ENCODE measurements at places on chromosomes 1 and 21.

DNA sequence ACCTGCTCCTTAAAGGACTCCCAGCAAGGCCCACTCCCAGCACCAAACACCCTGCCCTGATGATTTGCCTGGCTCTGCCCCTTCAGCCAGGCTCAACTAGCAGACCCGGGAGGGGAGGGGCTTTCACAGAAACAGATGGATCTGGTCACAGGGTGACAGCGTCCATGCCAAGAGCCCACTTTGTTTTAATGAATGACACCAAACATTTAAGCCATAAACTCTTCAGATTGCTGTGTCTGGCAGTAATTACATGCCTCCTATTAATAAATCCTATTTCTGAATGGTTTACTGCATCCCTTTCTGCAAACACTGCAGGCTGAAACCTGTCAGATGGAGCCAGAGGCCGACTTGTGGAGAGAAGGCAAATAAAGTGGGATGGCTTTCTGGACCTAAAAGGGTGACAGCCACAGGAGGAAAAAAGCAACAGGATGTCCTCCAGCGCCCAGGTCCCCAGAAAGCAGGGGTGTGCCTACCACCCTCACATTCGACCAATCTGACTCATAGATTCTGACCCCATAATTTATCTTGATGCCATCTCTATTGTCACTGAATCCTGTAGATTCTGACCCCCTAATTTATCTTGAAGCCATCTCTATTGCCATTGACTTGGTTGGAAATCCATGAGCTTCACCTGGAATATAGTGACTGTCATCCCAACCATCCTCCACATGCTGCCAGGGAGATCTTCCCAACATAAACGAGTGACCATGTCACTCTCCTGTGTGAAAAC is 200.9 kb downstream of the PLPP3 start:
- no peak for DNase-seq

DNA sequence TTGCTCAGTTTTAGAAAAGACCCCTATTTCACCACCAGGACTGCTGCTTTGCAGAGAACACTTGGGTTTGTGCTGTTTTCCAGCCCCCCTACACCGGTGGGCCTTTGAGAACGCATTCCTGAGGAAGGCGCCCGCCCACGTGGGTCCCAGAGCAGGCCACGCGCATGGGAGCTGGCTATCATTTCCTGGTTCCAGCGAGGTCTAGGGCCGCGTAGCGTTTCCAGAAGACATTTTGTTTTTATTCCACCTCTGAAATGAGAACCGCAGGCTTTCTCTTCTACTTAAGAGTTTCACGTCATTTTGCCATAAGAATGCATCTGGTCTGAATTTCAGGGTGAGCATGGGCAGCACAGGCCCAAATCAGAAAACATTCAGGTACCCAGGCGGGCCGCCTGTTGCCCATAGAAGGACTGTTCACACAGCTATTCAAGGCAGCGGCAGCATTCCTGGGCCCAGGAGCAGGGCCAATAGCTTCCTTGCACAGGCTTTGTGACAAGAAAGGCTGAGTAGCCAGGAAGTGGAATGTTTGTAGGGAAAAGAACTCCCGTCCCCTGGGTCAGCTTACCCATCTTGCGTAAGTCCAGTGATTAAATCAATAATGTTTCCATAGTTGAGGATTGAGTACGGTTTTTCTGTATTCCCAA is 1.4 kb upstream of the KLHL21 start:
- DNase-seq = no peak

- no peak for DNase-seq
Measured at GRCh38 chr1:40928699-40929098, 50.8 kb upstream of the CTPS1 start.

DNA sequence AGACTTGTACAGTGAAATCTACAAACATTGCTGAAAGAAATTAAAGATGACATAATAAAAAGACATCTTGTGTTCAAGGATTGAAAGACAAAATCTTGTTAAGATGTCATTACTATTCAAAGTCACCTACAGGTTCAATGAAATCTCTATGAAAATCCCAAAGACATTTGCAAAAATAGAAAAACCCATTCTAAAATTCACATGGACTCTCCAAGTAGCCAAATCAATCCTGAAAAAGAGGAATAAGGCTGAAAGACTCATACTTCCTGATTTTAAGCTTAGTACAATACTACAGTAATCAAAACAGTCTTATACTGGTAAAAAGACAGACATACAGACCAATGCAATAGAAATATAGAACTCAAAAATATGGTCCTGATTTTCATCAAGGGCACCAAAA is 78.6 kb downstream of the PCSK9 start:
- DNase-seq = no peak

DNA sequence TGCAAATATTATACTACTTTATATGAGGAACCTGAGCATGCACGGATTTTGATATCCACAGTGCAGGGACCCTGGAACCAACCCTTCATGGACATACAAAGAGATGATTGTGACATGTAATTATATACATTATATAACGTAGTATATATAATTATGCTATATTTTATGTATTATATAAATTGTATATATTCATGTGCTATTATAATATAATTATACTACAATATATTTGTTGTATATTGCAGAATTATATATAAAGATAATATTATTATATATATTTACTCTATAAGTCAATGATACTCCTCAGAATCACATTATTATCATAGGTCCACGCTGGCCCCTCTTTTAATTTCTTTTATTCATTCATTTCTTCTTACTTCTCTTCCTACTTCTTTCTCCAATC is 70.9 kb downstream of the TNFSF18 start:
- no peak for DNase-seq

- no peak for DNase-seq
Measured at GRCh38 chr1:165575468-165576099, 31.8 kb downstream of the LRRC52 start.

All from cortex of kidney (tissue), 1 donor.